Cardiac atrium fibroblast (primary cell): ENCODE measurements at places on chromosomes 1 and 21. TPM values are rescaled to one million over a fixed set of nuclear protein-coding genes. Genes with fewer than 3 reads are reported as not detected.

Gene CD1B
- total RNA-seq = not detected in 2 replicates

Gene MX2
- total RNA-seq = 1.6 and 7.0 TPM in 2 replicates

Gene GPR153
- total RNA-seq = 7.9 and 9.2 TPM in 2 replicates

Gene GNL2
- 27.3 and 32.6 TPM in 2 replicates for total RNA-seq

Gene PLA2G2D
- not detected in 2 replicates for total RNA-seq

Gene FPGT
- 8.1 and 9.1 TPM in 2 replicates for total RNA-seq

Gene HSD3B2
- not detected in 2 replicates for total RNA-seq

Gene MNDA
- total RNA-seq = not detected in 2 replicates

Gene RIMKLA
- not detected in 2 replicates for total RNA-seq

Gene PLEKHN1
- 0.49 TPM in 1 of 2 replicates, not detected in the other for total RNA-seq

Gene HSPA6
- 0.90 TPM in 1 of 2 replicates, not detected in the other for total RNA-seq
